Left ventricle myocardium inferior (tissue), 1 donor: ENCODE measurements at places on chromosomes 3 and 15. TPM values are rescaled to one million over a fixed set of nuclear protein-coding genes. Genes with fewer than 3 reads are reported as not detected.

GRCh38 chr3:85161544-85161943 lies 202.8 kb downstream of the CADM2 start:
- H3K27me3 ChIP-seq: no peaks in the 10 kb centered on the region
- no peaks in the 10 kb centered on the region for H3K36me3 ChIP-seq
- H3K27ac ChIP-seq: no peak overlapping the region
- H3K4me1 ChIP-seq: no peaks in the 10 kb centered on the region
- no peak overlapping the region for H3K4me3 ChIP-seq

DNA sequence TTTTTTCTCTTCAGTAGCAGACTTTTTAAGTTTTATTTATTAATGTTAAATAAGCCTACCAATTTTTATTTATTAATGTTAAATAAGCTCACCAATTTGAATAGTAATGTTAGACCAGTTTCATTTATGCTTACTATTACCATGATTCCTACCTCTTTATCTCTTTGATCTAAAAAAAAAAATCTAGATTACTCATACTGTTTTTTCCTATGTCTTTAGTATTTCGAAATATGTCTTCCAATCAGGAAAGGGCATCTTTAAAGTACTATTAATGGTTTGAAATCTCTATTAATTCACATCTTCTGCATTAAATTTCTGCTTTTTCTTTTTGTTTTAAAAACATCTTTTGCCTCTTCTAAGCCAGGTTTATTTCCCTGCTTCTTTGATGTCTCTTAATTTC lies 27.5 kb upstream of the MAPKBP1 start:
- no peak overlapping the region for H3K27ac ChIP-seq
- H3K4me1 ChIP-seq: no peaks in the 10 kb centered on the region
- H3K27me3 ChIP-seq: no peaks in the 10 kb centered on the region
- H3K4me3 ChIP-seq: no peak overlapping the region

GRCh38 chr3:172066880-172067796 lies 27.8 kb downstream of the FNDC3B start:
- no peaks in the 10 kb centered on the region for H3K27me3 ChIP-seq
- DNase-seq: no peak
- H3K27ac ChIP-seq: peak overlapping the region; percentile 32

- H3K36me3 ChIP-seq: peaks cover 7% of the 10 kb centered on the region
- DNase-seq: no peak
- H3K4me3 ChIP-seq: no peak overlapping the region
- no peaks in the 10 kb centered on the region for H3K27me3 ChIP-seq
- H3K27ac ChIP-seq: peak overlapping the region; percentile 49
These were observed 49.0 kb upstream of the MYO5C start for GRCh38 chr15:52344592-52344991.

The SERINC4 gene
- total RNA-seq: 0.44 TPM

The COL6A5 gene
- not detected for total RNA-seq

DNA sequence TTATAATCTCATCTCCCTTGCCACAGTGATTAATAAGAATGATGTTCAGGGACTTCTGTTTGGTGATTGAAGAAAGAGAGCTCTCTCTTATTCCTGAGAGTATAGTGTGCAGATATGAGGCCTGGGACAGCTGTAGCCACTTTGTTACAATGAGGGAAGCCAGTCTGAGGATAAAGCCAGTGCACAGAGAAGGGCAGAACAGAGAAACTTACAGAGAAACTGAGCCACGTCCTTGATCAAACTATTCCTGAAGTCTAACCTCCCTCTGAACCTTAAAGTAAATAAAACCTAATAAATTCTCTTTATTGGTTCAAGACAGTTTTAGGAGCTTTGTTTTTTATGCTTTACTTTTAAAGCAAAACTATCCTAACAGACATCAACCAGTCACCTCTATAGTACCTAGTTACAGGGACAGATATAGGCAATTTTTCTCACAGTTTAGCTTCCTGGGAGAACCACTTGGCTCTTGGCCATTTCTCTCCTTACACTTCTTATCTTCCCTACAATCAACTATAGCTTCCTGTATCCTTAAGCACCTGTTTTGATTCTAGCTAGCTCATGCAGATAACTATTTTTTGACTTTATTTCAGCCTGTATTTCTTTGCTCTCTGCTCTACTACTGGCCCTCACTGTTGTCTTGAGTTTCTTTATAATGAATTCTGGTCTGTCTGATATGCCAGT lies 284.4 kb downstream of the SHQ1 start:
- H3K4me1 ChIP-seq: peaks cover 8% of the 10 kb centered on the region
- no peak overlapping the region for H3K4me3 ChIP-seq
- H3K36me3 ChIP-seq: no peaks in the 10 kb centered on the region
- H3K27ac ChIP-seq: no peak overlapping the region
- no peaks in the 10 kb centered on the region for H3K27me3 ChIP-seq
- DNase-seq: no peak

- no peak overlapping the region for H3K4me3 ChIP-seq
- H3K27ac ChIP-seq: no peak overlapping the region
- no peak for DNase-seq
- H3K27me3 ChIP-seq: no peaks in the 10 kb centered on the region
- peaks cover 46% of the 10 kb centered on the region for H3K4me1 ChIP-seq
- H3K36me3 ChIP-seq: no peaks in the 10 kb centered on the region
These were observed 140.6 kb downstream of the MEIS2 start for GRCh38 chr15:36959746-36960145.

DNA sequence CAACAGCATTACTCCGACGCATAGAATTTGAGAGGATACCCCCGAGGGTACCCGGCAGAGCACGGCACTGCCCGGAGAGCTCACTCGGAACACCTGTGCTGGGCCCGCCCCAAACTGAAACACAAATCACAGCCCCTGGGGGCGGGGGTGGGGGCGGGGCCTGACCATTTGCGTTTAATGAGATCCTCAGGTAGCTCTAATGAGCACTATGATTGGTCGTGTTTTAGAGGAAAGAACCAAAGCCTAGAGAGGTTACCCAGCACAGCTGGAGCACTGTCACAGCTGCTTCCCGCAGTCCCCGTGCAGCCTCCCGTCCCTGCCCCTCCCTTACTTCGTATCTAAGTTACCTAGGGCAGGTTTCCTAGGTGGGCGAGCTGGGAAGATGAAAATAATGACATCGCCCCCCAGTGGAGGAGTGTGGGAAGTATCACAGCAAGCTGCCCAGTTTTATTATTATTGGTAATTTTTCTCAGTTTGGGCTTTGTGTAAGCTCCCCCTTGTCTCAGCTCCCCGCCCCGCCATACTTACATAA lies 187.1 kb downstream of the PDE8A start:
- H3K27me3 ChIP-seq: peaks cover 3% of the 10 kb centered on the region
- H3K4me3 ChIP-seq: peak overlapping the region; percentile 47
- no peak for DNase-seq
- no peaks in the 10 kb centered on the region for H3K36me3 ChIP-seq
- no peak overlapping the region for H3K27ac ChIP-seq

DNA sequence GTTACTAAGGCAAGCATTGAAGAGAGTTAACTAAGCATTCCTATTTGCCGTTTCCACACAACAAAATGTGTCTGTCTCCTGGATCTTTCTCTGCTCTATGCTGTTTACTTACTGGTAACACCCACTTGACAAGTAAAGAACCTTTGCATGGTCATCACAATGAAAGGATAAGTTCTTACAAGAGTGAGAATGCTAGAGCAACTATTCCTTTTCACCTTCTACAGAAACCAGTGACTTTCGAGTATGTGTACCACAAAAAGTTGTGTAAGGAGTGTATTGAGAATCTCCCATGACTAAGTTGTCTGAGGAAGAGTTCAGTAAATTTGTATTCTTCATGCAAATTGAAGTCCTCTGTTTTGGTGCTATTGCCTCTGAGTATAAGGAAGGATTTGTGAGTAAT lies 10.8 kb downstream of the TIPARP start:
- no peak for DNase-seq
- H3K4me1 ChIP-seq: peaks cover 100% of the 10 kb centered on the region
- no peak overlapping the region for H3K27ac ChIP-seq
- no peak overlapping the region for H3K4me3 ChIP-seq
- H3K36me3 ChIP-seq: no peaks in the 10 kb centered on the region
- H3K27me3 ChIP-seq: no peaks in the 10 kb centered on the region

The PLXND1 gene
- 45.5 TPM for total RNA-seq

The TMEM158 gene
- 0.60 TPM for total RNA-seq

- no peak overlapping the region for H3K27ac ChIP-seq
- H3K4me1 ChIP-seq: no peaks in the 10 kb centered on the region
- no peaks in the 10 kb centered on the region for H3K36me3 ChIP-seq
- DNase-seq: no peak
- no peaks in the 10 kb centered on the region for H3K27me3 ChIP-seq
These were observed 33.4 kb upstream of the RSL24D1 start for GRCh38 chr15:55230051-55230670.

GRCh38 chr3:14623569-14624051 lies 28.0 kb upstream of the CCDC174 start:
- H3K4me1 ChIP-seq: peaks cover 12% of the 10 kb centered on the region
- no peak overlapping the region for H3K4me3 ChIP-seq
- no peaks in the 10 kb centered on the region for H3K36me3 ChIP-seq
- H3K27ac ChIP-seq: peak overlapping the region; percentile 25
- no peak for DNase-seq

DNA sequence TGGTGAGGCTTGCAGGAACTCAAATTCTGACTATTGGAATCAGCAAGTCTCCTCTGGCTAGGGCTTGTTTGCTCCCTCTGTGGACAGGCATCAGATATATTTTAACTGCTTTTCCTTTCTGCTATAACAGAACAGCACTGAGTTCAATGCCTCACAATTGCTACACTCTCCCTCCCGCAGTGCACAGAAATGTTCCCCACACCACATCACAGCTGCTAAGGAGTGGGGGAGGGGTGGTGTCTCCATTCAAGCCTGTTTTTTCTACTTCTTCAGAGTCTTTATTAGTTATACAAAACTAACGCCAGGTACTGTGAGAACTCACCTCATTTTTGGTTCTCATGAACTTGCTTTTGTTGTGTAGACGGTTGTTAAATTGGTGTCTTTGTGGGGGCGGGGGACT lies 68.5 kb downstream of the BCHE start:
- no peak overlapping the region for H3K27ac ChIP-seq
- no peak overlapping the region for H3K4me3 ChIP-seq
- no peaks in the 10 kb centered on the region for H3K27me3 ChIP-seq
- no peaks in the 10 kb centered on the region for H3K4me1 ChIP-seq
- no peak for DNase-seq

The ZNF80 gene
- total RNA-seq: not detected

GRCh38 chr3:159186581-159186980 lies 384.7 kb downstream of the MFSD1 start:
- peaks cover 18% of the 10 kb centered on the region for H3K4me1 ChIP-seq
- H3K27ac ChIP-seq: no peak overlapping the region
- no peak overlapping the region for H3K4me3 ChIP-seq
- H3K36me3 ChIP-seq: no peaks in the 10 kb centered on the region
- H3K27me3 ChIP-seq: no peaks in the 10 kb centered on the region

The SLC12A1 gene
- not detected for total RNA-seq

The INO80 gene
- 8.6 TPM for total RNA-seq

The TMEM212 gene
- total RNA-seq: not detected

The LTK gene
- total RNA-seq: 1.2 TPM

The PP2D1 gene
- total RNA-seq: not detected

The GTPBP8 gene
- 28.5 TPM for total RNA-seq
